ENCODE measurements at places on chromosomes 7 and 10.
A peak's percentile ranks its signal among the peaks of the same experiment; 100 is the strongest.

GRCh38 chr10:74754381-74754821 lies 72.0 kb upstream of the KAT6B start:
- no peak for DNase-seq

DNA sequence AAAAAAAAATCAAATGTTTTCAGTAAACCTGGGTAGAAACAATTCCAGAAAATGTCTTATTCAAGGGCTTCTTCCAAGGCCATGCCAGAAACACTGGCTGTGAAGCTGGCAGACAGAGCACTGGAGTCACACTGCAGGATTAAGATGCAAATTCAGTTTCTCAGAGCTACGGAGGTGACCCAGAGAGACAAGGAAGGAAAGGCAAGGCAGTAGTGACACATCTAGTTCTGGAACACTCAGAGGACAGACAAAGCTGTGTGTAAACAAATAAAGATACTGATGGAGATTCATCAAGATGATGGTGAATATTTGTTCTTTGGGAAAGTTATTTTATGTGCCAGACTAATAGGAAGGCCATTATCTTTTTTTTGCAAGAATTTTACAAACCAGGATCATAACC lies 608.3 kb upstream of the C7orf33 start:
- no peak for DNase-seq

DNA sequence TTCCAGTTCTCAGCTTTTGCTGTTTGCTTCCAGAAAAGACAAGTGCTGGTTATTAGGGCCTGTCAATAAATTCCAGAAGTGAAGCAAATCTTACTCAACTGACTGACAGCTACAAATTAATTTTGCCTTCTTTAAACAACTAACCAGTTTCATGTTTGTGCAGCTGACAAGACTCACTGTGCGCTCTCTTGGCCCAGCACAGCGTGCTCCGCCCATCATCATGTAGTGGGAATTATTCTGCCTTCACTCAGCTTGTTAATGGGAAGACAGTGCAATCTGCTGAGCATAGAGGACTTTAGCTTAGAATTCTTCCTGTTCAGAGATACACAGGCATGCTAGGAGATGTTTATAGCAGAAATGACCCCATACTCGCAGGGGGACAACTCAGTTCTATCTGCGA lies 808.9 kb downstream of the CCSER2 start:
- DNase-seq: no peak

DNA sequence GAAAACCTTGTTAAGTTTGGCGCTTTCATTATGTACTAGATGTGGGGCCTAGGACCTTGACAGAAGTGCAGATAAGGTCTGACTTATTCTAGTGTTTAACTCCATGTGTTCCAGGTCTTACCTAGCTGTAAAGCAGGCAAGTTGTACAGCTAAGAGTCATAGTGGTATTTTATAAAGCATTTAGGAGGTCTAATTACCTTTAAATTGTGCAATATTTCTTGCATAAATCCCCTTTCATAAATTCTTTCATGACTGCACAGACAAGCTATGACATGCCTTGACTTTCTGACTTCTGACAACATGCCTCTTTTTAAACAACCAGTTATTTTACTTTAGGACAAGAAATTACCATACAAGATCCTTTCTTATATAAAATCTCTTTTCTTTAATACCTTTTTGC lies 151.6 kb upstream of the VSTM2A start:
- no peak for DNase-seq

DNA sequence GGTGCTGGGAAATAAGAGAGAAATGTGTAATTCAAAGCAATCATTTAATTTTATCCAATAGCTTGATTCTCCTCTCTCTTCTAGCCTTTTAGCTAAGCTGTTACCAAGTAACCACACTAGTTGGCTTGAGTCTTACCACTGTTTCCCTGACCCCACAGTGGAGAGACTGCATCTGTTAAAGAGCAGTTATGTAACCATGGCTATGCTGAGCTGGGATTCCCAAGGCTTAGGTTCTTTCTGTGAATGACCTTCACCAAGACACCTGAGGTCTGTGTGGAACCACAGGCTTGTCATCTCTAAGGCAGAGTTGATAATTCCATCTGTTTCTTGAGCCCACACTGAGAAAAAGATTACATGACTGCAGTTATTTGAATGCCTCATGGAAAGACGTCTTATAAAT lies 47.7 kb upstream of the ATRNL1 start:
- no peak for DNase-seq

GRCh38 chr7:146575903-146576302 lies 459.3 kb downstream of the CNTNAP2 start:
- no peak for DNase-seq

DNA sequence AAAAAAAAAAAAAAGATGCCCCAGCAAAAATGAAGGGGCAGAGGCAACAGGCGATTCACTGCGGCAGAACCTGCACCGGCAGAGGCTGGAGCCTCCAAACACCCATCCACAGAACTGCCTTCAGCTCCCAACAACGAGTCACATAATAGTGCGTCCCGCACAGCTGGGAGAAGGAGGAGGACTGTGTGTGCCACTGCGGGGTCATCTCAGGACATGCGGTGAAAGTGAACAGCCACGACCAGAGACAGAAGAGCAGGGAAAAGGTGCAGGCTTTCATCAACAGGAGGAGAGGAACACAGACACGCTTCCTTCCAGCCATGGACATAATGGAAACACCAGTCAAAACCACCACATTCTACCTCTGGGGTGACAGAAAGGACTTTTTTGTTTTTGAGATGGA lies 34.1 kb downstream of the DAGLB start:
- DNase-seq: no peak

- DNase-seq: no peak
These were observed 71.8 kb downstream of the MALRD1 start for GRCh38 chr10:19120381-19120908.

DNA sequence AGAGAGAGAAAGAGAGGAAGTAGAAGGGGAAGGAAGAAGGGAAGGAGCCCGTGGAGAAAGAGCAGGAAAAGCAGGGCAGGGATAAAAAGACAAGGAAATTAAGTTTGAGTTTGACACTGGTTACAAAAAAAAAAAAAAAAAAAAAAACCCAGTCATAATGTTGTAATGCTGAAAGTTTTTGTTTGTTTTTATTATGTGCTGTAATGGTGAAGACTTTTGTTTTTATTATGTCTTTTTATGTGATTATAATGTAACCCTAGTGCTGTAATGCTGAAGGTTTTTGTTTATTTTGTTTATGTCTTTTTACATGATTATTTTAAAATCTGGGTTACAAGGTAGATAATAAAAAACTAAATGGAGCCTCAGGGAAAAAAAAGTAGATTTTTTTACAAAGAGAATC lies 184.8 kb downstream of the SEMA3A start:
- DNase-seq: no peak

DNA sequence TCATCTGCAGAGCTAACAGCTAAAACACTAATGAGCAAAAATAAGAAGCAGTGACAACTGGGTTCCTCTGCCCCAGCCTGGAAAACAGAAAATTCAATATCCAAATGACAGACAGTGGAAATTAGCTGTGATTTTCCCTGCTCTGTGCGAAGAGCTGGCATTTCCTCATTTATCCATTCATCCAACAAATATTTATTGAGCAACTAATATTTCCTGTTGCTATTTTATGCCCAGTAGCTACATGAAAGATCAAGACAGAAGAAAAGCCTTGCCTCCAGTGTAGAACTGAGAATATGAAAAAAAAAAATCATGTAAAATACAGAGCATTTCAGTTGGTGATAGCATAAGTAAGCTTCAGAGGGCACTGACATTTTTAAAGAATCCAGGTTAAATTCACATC lies 140.9 kb downstream of the ABCA13 start:
- no peak for DNase-seq

GRCh38 chr10:128386231-128386630 lies 260.0 kb upstream of the MKI67 start:
- DNase-seq: no peak

DNA sequence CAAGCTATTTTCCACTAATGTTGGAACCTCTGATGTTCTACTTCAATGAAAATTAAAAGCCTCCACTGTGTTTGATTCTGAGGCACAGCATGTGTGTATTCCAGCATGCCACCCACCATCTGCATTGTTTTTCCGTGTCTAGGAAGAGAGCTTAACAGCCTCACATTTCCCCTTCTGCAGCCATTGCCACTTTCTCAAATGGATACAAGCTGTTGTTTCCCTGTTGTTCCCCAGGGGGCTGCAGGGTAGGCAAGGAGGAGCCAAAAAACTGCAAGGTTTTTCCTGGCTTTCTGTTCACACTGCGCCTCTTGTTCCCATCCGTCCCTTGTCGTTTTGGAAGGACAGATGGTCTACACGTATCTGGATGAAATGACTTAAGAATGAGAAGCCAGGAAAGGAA lies 72.3 kb upstream of the DNAJB12 start:
- DNase-seq: no peak

DNA sequence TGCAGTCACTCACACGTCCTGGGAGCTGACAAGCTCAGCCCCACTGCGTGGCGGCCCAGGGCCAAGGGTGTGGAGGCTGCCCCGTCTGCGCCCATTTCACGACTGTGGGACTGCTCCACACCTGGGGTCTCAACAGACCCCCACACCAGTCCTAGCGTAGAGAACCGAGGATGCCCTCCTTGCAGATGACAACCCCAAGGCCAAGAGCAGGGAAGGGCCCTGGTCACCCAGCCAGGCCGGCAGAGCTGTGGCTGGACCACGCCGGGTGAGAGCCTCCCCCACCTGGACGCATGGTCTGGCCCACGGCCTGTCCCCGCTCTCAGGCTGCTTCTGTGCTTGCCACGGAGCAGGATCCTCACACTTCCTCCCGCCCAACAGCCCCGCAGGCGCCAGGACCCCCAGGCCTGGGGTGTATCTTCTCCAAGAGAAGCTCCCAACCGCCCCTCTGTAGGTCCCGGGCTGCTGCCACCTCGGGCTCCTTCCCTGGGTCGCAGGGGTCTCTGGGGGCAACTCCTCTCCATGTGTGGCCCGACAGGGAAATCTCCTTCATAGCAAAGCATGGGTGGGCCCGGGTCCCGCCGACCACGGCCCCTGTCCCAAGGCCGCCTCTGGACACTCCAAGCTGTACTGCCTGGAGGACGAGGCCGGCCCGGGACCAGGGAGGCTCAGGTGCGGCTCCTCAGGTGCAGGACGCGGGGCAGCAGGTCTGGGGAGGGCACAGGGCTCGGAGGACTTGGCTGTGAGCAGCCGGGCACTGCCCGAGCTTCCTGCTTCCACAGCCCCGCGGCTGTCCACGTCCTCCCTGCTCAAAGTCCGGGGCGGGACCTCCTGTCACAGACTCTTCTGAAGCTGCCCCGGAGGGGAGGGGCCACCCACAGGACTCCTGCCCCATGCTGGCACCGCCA lies 88.8 kb downstream of the FOXL3 start:
- no peak for DNase-seq

GRCh38 chr10:34476608-34477007 lies 338.5 kb downstream of the PARD3 start:
- no peak for DNase-seq

GRCh38 chr10:60258429-60258797 lies 131.3 kb downstream of the ANK3 start:
- no peak for DNase-seq

- no peak for DNase-seq
These were observed 32.7 kb upstream of the VSIR start for GRCh38 chr10:71805776-71806703.

- no peak for DNase-seq
These were observed 247.3 kb downstream of the ETV1 start for GRCh38 chr7:13742126-13742525.

GRCh38 chr10:124231168-124232155 lies 138.1 kb upstream of the CHST15 start:
- DNase-seq: peak; percentile 83
